ENCODE measurements at places on chromosomes 7 and 10.
A peak's percentile ranks its signal among the peaks of the same experiment; 100 is the strongest.

DNA sequence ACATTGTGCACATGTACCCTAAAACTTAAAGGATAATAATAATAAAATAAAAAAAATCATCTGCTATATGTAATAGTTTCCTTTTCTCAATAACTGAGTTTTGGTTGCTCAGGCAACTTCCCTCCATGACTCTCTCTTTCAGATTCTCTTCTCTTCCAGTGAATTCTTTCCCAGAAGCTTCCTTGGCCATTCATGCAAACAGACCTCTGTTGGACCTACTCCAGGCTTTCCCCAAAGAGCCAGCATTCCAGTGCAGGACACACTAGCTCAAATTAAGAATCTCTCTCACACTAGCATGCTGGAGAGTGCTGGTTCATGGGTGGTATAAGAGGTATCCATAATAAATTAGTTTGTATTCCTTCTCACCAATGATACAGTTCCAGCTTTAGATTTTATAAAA lies 31.0 kb upstream of the ZEB1 start:
- DNase-seq: no peak

- no peak for DNase-seq
Observed at GRCh38 chr7:31850066-31850465, 163.1 kb downstream of the PPP1R17 start.

DNA sequence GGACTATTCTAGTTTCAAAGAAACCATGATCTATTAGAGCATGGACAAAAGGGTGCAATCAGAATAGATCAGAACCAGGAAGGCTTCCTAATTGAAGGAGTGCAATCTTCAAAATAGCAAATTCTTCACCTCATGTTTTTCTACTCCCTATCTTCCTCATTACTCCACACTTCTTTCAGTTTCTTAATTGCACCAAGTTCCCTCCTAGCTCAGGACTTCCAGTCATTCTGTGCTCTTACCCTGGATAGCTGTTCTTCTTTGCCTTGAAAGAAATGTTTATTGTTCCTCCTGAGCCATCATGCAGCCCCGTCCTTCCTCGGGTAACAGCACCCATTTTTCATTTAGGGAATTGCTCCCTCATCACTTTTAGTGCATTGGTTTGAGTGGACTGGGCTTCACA lies 23.1 kb downstream of the TRPV5 start:
- DNase-seq: no peak

DNA sequence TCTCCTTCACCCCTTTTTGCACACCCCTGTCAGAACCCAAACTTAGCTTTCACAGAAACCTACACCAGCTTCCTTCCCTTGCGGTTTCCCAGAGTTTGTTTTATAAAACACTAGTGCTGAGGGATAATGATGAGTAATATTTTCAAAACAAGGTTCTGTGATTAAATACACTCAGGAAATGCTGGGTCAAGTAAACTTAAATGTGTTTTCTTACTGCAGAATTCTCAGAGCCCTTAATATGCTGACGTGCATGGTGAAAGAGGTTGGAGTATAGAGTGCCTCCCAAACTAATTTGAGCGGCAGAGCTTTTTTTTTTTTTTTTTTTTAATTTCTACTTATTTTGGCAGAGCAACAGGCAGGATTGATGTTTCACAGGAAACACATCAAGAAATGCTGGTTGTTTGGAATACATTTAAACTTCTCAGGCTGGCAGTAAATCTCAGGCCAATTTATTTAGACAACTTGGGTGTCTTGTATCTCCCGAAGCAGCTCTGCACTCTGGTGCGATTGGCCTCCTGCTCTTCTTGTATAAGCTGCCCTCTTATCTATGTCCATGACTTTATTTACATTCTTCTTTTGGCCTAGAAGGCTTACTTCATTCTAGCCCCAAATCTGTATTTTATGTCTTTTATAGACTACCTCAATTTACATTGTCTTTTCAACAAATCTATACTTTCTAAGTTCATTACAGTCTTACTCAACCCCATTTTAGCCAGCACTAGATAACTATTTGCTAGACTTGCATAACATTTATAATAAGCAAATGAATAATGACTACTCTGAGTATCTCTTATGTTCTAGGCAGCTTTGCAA lies 165.4 kb downstream of the BMPER start:
- no peak for DNase-seq

- no peak for DNase-seq
Observed at GRCh38 chr7:17947620-17948019, 7.3 kb upstream of the SNX13 start.

DNA sequence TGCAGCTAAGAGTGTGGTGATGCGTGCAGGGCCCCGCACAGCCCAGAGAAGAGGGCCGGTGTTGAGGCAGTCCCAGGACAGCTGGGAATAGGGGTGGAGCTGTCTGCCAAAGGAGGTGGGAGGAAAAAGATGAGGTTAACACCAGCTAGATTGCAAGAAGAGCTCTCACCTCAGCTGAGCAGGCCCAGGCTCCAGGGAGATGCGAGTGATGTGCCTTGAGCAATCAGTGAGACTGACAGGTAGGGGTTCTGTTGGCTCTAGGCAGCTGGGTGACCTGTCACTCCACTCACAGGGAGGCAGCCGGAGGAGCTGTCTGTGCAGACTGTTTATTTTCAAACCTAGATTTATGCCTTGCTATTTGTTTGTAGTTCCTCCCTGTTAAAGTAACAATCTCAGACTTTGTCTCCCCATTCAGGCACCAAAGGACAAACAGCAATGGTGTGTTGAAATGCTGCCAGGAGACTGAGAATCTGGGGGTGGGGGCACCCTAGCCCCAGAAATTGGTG lies 205.1 kb upstream of the CXCL12 start:
- DNase-seq: no peak

DNA sequence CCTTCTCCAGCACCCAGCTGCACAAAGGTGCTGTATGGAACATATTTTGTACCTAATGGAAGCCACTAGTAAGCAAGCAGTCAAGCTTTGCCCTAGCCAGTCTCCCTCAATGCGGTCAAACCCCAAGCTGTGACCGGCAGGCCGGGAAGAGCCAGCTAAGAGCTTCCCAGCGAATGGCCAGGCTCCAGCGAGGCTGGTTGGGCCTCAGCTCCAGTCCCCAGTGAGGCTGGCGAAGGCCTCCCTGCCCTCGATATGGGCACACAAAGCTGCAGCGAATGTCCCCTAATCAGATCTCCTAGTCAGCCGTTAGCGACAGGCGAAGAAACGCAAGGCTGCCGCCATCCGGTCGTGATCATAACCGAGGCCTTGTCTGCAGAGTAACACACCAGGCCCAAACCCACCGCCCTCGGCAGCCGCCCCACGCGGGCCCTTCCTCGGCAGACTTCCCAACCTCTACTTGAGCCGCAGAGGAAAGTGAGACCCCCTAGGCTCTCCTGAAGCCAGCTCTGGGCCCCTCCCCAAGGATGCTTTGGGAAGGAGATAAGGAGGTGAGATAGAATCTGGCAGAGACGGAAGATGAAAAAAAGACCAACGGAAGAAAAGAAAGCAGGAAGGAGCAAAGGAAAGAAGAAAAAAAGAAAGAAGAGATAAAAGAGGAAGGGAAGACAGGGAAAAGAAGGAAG lies 3.1 kb upstream of the HOXA9 start:
- peak; percentile 85 for DNase-seq

DNA sequence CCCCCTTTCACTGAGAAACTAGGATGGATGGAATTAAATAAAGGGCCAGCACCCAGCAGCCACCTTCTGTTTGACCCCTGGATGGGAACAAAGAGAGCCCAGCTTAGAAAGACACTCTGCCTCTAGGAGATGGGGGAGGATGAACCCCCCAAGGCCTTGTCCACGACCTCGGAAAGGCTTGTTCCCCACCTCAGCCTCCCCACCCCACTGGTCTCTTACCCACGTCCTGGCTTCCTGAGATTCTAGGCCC lies 9.7 kb downstream of the ITPRIP start:
- DNase-seq: no peak

DNA sequence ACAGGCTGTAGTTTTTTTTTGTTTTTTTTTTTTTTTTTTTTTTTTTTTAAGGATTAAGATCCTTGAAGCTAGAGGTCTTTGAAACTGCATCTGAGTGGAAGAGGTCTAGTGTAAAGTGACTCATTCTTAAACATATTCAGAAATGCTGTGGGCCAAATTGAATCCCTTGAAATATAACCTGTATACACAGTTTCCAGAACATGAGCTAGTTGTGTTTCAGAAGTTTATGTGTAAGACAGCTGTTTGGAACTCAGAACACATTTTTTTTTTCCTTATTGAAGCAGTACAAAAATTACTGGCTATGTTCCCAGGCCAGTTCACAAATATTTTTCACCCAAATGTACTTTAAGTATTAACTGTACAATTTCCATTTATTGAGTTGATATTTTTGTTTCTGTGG lies 67.9 kb downstream of the PPP1R9A start:
- DNase-seq: no peak

GRCh38 chr10:113491967-113492565 lies 60.8 kb upstream of the HABP2 start:
- no peak for DNase-seq

- peak; percentile 0 for DNase-seq
Observed at GRCh38 chr7:31068006-31068675, 16.0 kb downstream of the ADCYAP1R1 start.

DNA sequence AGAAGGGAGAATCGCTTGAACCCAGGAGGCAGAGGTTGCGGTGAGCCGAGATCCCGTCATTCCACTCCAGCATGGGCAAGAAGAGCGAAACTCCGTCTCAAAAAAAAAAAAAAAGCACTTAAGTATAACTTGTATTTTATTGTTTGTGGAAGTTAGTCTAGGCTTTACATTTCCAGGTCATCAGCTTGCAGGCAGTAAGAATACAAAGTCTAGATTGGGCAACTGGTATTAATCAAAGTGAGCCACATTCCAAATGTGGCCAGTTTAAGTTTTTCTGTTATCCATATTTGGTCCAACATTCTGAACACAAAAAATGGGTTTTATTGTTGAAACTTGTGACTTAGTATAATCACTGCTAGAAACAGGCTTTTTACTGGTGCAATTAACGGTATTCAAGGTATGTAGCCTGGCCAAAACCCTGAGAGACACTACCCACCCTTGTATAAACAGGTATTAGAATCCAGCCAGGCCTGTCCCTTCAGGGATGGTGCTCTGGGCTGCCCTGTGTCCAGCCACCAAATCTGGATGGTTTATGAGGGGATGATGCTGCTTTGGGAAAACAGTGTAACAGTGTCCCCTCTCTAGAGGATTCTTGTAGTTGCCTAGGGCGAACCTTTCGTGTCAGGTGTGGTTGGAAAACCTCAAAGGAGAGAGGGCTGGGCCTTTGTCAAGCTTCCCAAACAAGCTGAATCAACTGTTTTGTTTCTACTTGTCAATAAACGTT lies 122.1 kb upstream of the EFCAB10 start:
- no peak for DNase-seq

DNA sequence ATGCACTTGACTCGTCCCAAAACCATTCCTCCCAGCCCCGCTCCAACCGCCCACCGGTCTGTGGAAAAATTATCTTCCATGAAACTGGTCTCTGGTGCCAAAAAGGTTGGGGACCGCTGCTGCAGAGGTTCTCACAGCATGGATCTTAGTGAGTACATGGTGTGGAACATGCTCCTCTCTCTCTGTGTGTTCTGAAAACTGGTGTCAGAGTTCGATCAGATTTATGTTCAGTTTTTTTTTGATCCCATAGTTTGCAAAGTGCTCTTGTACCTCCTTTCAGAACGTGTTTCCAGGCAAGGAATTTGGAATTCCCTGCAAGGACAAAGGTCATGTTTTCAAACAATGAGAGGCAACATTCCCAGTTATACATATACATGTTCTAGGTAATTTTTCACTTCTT lies 61.2 kb upstream of the FAM171A1 start:
- no peak for DNase-seq

- no peak for DNase-seq
Observed at GRCh38 chr7:105802604-105803428, 73.6 kb downstream of the ATXN7L1 start.

DNA sequence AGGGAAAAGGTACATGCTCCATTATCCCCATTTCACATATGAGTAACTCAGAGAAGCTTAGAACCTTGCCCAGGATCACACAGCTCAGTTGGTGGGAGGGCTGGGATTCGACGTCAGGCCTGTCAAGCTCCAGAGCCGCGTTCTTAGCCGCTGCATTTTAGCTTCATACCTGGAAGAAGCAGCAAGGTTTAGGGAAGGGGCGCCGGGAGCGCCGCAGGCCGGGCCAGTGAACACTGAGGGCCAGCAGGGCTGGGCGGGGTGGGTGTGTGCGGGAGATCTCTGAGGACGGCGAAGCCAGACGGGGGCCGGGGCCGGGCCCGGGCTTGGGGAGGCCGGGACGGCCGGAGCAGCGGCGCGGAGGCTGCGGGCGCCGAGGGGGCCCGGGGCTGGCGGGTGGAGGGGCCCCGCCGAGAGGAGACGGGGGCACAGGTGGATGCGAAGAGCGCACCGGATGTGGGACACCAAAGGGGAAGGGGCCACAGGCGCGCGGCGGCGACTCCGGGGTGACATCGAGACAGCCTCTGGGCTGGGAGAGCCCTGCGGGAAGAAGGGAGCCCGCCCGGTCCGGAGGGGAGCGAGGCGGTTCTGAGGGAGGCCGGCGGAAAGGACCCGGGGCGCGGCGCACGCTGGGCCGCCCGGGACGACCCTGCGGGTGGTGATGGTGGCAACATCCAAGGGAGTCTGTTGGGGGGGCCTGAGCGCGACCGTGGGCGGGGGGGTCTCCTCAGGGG lies 498 bp downstream of the NDST2 start:
- DNase-seq: no peak

DNA sequence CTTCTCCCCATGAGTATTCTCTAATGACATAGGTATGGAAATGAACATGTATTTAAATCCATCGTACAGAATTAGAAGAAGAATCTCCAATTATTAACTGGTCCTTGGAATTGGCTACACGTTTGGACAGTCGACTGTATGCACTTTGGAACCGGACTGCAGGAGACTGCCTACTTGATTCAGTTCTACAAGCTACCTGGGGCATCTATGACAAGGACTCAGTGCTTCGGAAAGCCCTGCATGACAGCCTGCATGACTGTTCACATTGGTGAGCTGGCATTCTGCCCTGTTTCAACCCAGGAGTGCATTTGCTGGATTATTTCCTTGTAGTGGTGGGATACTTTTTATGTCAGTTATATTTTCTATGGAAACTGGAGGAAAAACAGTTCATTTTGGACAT lies 32.2 kb downstream of the ZRANB1 start:
- no peak for DNase-seq

- DNase-seq: no peak
Observed at GRCh38 chr7:16554518-16555236, 28.1 kb downstream of the LRRC72 start.

GRCh38 chr10:31962826-31963588 lies 34.4 kb upstream of the ARHGAP12 start:
- no peak for DNase-seq

GRCh38 chr7:7323921-7324320 lies 141.6 kb downstream of the C1GALT1 start:
- DNase-seq: no peak

DNA sequence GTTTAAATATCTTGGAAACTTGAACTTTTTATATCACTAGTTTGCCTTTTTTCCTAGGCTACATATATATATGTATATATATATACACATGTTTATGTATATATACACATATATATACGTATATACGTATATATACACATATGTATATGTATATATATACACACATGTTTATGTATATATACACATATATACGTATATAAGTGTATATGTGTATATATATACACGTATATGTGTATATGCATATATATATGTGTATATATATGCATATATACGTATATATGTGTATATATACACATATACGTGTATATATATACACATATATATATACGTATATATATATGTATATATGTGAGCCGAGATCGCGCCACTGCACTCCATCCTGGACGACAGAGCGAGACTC lies 10.1 kb downstream of the OGDH start:
- DNase-seq: no peak

Measured in left hindlimb (tissue), 1 donor.